H1 (cell line): ENCODE measurements at places on chromosomes 2 and 18. TPM values are rescaled to one million over a fixed set of nuclear protein-coding genes. Genes with fewer than 3 reads are reported as not detected.

CTNNA2 gene
- 9.0 and 10.8 TPM in 2 replicates for total RNA-seq

DNA sequence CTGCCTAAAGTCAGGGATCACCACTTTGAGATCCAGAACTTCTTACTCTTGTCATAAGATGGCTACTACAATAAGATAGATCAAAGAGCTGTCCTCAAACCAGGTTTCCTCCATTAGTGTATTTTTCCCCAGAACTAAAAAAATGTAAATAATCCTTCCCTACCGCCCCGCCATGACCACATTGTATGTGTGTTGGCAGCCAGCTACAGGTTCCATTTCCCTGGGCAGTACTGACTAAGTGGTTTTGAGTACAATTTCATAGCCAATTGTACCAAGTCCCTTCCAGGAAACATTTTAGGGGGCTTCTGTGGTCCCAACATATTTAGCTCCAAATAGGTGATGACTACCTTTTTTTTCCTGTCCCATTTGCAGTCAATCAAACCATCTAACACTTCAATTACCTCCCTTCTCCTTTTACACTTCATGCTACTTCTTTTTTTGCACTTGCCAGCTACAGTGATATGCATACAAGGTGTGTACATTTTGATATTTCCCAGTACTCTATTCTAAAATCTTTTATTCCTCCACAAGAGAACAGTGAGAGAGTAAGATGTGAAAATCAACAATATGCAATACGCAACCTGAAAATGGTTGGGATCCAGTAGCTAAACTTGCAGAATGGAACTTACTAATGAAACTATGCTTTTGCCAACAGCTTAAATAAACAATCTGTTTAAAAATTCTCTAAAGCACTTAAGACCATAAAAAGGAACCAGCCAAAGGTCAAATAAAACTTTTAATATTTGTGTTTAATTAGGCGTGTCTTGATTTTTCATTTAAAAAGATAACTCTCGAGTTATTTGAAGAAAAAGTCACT lies 3.9 kb downstream of the PUM2 start:
- no peak overlapping the region for H3K27ac ChIP-seq
- peak overlapping the region; percentile 29; the same call in 1 of the 2 replicates for H3K4me3 ChIP-seq
- no peaks in the 10 kb centered on the region for H3K27me3 ChIP-seq
- H3K36me3 ChIP-seq: no peaks in the 10 kb centered on the region
- DNase-seq: no peak

KIF5C gene
- total RNA-seq: 58.1 and 66.4 TPM in 2 replicates

GRCh38 chr18:40855661-40856060 lies 1099.4 kb upstream of the PIK3C3 start:
- no peaks in the 10 kb centered on the region for H3K27me3 ChIP-seq
- DNase-seq: no peak
- H3K4me1 ChIP-seq: no peaks in the 10 kb centered on the region
- no peak overlapping the region for H3K27ac ChIP-seq

ITPRID2 gene
- 12.6 and 13.5 TPM in 2 replicates for total RNA-seq

DNA sequence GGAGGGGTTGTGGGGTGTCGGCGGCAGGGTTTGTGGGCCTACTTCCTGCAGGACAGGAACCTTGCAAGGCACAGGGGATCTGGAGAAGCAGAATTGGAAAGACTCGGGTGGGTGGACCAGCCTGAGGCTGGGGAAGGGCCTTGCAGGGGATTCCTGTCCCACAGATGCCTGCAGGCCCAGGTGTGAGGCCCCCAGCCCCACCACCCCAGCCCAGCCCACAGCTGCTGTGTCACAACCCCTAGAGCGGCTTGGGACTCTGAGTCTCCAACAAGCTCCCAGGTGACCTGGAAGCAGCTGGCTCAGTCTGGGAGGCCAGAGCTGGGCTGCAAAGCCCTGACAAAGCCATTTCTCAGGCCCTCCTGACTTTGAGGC lies 93.1 kb downstream of the ZFP36L2 start:
- DNase-seq: no peak
- no peaks in the 10 kb centered on the region for H3K27me3 ChIP-seq
- peaks cover 23% of the 10 kb centered on the region for H3K4me1 ChIP-seq

DNA sequence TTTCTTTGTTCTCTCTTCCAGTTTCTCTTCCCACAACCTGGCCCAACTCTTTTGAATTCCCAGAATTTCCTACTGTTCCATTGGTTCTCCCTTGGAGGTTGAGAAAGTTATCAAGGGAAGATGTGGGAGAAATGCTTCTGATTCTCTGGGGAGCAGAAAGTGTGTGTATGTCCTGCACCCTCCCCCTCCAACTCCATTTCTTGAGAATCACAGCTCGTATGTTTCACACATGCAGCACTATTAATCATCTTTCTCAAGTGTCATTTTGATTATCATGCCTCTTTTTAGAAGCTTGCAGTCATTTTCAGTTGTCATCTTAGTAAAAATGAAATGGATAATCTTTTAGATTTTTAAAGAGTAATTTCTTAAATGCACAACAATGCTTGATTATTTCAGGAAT lies 296.8 kb upstream of the SLC39A10 start:
- H3K27me3 ChIP-seq: no peaks in the 10 kb centered on the region
- H3K27ac ChIP-seq: no peak overlapping the region
- H3K4me1 ChIP-seq: no peaks in the 10 kb centered on the region
- no peak for DNase-seq

DNA sequence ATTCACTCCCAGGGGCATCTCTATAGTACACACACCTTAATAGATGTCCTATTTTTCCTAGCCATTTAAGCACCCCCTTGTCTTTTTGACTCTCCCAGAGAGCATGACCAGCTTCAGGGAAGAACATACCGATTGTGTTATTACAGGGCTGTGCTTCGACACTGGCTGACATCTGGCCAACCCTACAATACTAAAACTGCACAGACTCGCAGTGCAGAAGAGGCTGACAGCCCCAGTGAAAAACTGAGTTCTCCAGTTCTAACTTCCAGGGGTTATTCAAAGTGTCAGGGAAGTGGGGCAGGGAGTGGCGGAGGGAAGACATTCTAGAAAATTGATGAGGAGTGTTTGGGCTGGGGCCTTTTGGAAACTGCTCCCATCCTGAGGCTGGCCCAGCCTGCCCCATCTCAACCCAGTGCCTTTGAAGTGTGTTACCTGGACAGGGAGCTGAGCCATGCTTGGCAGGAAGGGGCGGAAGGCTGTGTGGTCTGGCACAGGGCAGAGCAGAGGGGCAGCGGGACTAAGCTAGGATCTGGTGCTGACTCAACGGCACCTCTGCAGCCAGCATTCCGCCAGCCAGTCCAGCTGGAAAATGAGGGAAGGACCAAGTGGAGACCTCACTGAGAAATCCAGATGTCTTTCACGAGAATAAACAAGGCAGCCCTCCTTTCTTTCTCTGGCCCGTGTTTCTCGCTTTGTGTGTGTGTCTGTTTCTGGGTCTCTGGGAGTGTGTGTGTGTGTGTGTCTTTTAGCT lies 15.4 kb upstream of the IGFBP5 start:
- H3K27ac ChIP-seq: no peak overlapping the region
- no peak overlapping the region for H3K4me3 ChIP-seq
- H3K4me1 ChIP-seq: no peaks in the 10 kb centered on the region
- H3K36me3 ChIP-seq: no peaks in the 10 kb centered on the region
- no peaks in the 10 kb centered on the region for H3K27me3 ChIP-seq

- peaks cover 5% of the 10 kb centered on the region; the same call in 1 of the 2 replicates for H3K4me1 ChIP-seq
- H3K36me3 ChIP-seq: no peaks in the 10 kb centered on the region
- H3K27me3 ChIP-seq: peaks cover 23% of the 10 kb centered on the region
- DNase-seq: peak; percentile 65
These were observed at the start of gene PTH2R for GRCh38 chr2:208406474-208407451. Gene PTH2R, plus strand, starts transcription at chr2:208406792. Its CDS starts 252 bp downstream, at chr2:208407044.

GATA6 gene
- total RNA-seq: 0.09 and 0.25 TPM in 2 replicates

G6PC2 gene
- not detected in 2 replicates for total RNA-seq

DNA sequence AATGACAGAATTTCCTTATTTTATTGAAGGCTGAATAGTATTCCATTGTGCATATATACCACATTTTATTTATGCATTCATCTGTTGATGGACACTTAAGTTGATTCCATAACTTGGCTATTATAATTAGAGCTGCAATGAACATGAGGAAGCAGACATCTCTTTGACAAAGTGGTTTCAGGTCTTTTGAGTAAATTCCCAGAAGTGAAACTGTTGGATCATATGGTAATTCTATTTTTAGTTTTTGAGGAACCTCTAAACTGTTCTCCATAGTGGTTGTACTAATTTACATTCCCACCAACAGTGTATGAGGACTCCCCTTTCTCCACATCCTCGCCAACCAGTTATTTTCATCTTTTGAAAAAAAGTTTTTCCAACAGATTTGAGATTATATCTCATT lies 77.5 kb downstream of the TMEM200C start:
- no peak overlapping the region for H3K27ac ChIP-seq
- no peaks in the 10 kb centered on the region for H3K36me3 ChIP-seq
- H3K27me3 ChIP-seq: no peaks in the 10 kb centered on the region
- DNase-seq: no peak
- no peak overlapping the region for H3K4me3 ChIP-seq

GRCh38 chr2:22854588-22854987 lies 530.4 kb upstream of the KLHL29 start:
- H3K4me1 ChIP-seq: no peaks in the 10 kb centered on the region; the same call in 1 of the 2 replicates
- H3K27me3 ChIP-seq: no peaks in the 10 kb centered on the region
- H3K36me3 ChIP-seq: no peaks in the 10 kb centered on the region
- H3K4me3 ChIP-seq: no peak overlapping the region

DNA sequence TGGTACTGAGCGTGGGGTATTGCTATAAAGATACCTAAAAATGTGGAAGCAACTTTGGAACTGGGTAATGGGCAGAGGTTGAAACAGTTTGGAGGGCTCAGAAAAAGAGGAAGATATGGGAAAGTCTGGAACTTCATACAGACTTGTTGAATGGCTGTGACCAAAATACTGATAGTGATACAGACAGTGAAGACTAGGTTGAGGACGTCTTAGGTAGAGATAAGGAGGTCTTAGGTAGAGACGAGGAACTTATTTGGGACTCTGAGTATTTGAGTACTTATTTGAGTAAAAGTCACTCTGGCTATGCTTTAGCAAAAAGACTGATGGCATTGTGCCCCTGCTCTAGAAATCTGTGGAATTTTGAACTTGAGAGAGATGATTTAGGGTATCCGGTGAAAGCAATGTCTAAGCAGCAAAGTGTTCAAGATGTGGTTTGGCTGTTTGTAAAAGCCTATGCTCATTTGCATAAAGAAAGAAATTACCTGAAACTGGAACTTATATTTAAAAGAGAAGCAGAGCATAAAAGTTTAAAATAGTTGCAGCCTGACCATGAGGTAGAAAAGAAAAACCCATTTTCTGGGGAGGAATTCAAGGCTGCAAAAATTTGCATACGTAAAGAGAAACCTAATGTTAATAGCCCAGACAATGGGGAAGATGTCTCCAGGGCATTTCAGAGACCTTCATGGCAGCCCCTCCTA lies 219.6 kb downstream of the PDE1A start:
- H3K36me3 ChIP-seq: no peaks in the 10 kb centered on the region
- H3K4me1 ChIP-seq: no peaks in the 10 kb centered on the region
- H3K27me3 ChIP-seq: no peaks in the 10 kb centered on the region
- no peak overlapping the region for H3K4me3 ChIP-seq

DNA sequence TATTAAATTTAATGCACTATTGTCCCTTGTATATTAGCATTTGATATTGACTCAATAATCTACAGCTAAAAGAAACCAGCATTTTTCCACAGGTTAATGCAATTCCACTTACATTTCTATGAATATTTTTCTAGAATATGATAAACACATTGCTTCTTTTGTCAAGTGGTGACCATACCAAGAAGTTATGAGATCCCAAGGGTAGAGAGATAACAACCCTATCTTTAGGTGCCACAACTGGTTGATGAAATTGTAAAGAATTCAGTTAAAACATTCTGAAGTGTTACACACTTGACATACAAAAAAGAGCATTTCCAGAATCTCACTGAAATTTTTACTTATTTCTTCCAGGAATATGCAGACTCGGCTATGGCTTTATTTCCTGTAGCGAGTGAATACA lies 56.0 kb downstream of the ABCG8 start:
- H3K36me3 ChIP-seq: peaks cover 69% of the 10 kb centered on the region
- no peaks in the 10 kb centered on the region for H3K4me1 ChIP-seq
- no peaks in the 10 kb centered on the region for H3K27me3 ChIP-seq

- no peak for DNase-seq
These were observed 229.2 kb downstream of the SLC4A3 start for GRCh38 chr2:219856602-219857001.

ZNF521 gene
- 15.8 and 16.8 TPM in 2 replicates for total RNA-seq

DNA sequence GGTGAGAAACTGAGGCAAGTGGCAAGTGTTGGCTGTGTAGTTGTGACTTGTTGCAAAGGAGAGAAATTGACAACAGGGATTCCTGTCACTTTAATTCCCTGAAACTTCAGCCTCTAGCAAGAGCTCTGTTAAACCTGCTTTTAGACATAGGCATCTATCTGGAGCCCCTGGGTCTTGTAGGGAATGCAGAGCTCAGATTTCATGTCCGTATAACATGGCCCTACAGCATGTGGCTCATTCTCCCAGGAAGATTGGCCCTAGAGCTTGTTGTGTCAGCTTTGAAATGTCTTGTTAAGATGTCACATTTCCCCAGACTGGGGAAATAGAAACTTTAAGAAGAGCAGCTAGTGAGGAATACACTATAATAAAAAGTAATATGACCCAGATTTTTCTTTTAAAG lies 115.8 kb downstream of the POLE4 start:
- no peak overlapping the region for H3K27ac ChIP-seq
- DNase-seq: no peak
- H3K36me3 ChIP-seq: no peaks in the 10 kb centered on the region

DNA sequence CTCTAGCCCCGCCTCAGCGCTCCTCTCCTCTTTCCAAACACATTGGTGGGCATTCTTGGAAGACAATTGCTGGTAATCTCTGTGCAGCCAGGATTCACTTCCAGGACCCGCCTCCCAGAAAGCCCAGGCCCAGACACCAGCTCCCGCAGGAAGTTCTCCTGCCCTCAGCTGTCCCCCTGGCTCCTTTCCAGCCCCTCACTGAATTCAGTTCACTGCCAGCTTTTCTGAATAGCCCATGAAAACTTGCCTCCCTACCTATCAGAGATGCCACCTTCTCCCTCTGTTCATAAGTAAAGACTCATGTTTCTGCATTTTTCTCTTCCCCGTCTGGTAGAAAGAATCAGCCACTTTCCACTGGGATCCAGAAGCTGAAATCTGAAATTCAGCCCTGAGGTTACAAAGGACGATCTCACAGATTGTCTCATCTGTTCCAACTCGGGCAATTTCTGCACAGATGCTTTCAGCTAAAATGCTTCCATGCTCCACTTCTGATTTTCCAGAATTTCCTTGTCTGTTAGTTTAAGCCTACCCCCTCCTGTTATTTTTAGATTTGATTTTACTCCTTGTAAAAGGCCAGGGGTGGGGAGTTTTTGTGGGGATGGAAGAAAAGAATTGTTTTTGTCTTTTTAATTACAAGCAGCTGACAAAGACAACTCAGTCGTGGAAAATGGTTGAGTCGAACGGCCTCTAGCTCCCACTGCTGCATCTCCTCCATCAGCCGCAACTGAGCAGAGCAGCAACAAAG lies 98.1 kb downstream of the SP3 start:
- peaks cover 2% of the 10 kb centered on the region for H3K27me3 ChIP-seq
- no peaks in the 10 kb centered on the region for H3K4me1 ChIP-seq
- H3K36me3 ChIP-seq: no peaks in the 10 kb centered on the region
- no peak overlapping the region for H3K27ac ChIP-seq
- no peak overlapping the region for H3K4me3 ChIP-seq
- DNase-seq: no peak

PAIP2B gene
- total RNA-seq: 30.4 and 31.3 TPM in 2 replicates

- no peaks in the 10 kb centered on the region for H3K4me1 ChIP-seq
- H3K36me3 ChIP-seq: no peaks in the 10 kb centered on the region
- no peak overlapping the region for H3K27ac ChIP-seq
- no peak for DNase-seq
These were observed 32.0 kb downstream of the CTAGE1 start for GRCh38 chr18:22385718-22386117.
